ENCODE measurements at places on chromosomes 3 and 15.

GRCh38 chr3:16998236-16998923, 113.6 kb downstream of the PLCL2 start:
- no peak for DNase-seq

DNA sequence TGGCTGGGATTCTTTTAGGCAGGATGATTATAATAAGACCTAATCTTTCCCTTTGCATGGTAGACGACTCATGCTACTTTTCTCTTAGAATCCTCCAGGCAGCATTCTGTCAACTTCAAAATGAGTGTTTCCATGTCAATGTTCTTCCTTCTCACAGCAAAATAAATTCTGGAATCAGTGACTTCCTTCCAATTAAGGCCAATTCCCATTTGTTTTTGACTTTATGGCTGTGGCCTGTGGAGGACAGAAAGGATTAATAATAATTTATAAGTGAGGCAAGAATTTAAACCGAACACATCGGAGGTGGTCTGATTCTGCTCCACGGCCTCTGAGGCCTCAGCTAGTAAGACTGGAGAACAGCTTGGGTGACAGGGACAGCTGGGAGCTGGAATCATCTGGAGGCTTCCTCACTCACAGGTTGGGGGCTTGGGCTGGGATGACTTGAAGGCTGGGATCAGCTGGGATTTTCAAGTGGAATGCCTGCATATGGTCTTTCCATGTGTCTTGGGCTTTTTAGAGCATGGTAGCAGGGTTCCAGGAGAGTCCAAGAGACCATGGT, 241.8 kb upstream of the MCTP2 start:
- no peak for DNase-seq

- peak; percentile 48 for DNase-seq
Observed at GRCh38 chr3:134030379-134031347, 938 bp upstream of the SLCO2A1 start.

GRCh38 chr3:195573611-195574496, 9.9 kb downstream of the APOD start:
- DNase-seq, result no peak

DNA sequence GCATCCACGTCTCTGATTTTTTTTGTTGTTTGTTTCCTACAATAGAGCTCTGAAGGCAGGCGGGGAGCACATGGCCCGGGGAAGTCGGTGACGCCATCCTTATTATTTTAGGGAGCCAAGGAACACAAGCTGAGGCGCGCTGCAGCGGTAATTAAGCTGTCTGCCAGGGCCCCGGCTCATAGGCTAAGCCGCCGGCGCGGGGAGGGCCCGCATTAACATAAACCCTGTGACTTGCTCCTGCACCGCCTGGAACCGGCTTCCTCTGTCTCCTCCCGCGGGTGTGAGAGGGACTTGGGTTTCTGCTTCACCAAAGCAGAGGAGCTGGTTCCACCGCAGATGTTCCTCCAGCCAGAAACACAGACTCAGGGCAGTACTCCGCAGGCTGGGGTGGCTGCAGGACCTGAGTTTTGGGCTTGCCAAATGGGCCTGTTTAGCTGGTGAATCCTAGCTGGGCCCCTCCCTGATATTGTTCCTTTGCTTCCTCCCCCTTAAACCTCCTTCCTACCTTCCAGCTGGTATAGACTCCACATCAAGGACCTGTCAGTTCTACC, 25.3 kb downstream of the ANP32A start:
- DNase-seq, result peak; percentile 72

DNA sequence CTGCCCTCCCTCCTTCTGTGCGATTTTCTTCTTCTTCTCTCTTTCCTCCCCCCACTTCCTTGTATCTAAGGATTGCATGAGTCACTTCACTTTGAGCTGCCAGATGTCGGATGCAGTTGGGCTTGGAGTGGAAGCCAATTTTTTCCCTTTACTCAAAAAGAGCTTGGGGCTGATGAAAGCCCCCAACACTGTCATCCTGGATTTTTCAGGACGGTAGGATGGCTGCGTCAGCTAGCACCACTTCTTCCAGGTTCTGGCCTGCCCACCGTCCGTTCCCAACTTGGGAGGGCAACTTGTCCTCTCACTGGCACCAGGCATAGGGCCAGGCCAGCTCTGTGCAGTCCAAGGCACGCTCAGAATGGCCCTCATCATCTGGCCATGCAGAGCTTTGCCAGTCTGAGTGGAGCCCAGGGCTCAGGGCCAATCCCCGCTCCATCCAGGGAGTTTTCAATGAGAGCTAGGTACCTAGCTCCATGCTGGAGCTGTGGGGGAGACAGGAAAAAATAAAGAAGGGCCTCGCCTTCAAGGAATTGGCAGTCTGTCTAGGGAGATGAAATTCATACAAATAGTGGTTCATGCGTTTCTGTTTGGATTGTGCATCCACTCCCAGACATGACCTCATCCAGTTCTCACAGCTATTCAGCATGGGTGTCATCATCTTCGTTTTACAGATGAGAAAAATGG, 47.7 kb upstream of the INSYN1 start:
- no peak for DNase-seq

DNA sequence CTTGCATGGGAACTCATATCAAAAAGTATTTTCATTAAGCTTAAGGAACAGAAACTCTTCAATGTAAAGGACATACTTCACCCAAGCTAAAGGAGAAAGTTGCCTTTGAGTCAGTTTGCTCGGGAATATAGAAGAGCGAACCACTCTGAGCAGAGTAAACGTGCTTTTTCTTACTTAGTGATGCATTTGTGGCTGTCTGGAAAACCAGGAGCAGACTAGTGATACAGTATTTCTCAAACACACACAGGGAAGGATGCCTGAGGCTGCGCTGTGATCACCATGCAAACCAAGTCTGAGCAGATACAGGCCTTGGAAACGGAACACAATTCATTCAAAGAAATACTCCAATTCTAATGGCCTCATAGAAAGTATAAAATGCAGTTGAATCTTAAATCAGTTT, 121.0 kb upstream of the CDIN1 start:
- no peak for DNase-seq

DNA sequence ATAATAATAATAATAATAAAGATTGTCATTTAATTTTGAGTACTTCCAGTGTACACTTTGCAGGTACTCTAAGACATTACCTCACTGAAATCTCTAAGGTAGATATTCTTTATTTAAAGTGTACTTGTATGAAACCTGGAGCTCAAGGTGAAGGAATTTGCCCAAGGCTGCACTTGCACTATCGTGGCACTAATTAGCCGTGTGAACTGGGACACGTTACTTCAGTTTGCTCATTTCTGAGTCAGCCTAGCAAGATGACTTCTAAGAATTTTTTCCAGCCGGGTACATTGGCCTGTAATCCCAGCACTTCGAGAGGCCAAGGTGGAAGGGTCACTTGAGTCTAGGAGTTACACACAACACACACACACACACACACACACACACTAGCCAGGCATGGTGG, 33.5 kb downstream of the MLH1 start:
- DNase-seq, result no peak

DNA sequence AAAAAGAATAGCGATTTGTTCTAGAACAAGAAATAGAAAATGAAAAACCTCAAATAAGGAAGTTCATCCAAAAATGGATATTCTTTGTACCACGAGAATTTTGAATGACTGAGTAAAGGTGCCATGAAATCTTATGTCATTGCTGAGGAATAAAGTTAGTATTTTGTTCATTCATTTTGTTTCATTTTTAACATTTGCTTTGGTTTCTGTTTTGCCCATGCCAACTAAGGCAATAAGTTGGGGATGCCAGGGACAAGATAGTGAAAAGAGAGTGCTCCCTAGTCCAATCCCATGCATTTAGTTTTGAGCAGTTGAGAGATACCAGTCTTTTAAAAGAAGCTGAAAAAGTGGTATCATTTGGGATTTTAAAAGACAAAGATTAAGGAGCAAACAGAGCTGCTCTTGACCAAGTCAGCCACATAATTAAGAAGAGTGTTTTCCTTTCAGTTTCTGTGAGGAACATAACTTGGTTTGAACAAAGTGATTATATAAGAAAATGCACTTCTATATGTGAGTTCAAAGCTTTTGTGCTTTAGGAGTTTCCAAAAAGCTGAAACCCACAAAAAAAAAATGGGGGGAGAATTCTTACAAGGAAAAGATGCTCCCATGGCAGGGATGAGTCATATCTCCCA, 201.4 kb downstream of the PLOD2 start:
- no peak for DNase-seq

- DNase-seq, result no peak
Observed at GRCh38 chr3:31274326-31275024, 258.2 kb upstream of the STT3B start.

- DNase-seq, result no peak
Observed at GRCh38 chr3:148439254-148439822, 258.4 kb upstream of the AGTR1 start.

GRCh38 chr15:29113336-29114220, 156.0 kb downstream of the NSMCE3 start:
- no peak for DNase-seq

DNA sequence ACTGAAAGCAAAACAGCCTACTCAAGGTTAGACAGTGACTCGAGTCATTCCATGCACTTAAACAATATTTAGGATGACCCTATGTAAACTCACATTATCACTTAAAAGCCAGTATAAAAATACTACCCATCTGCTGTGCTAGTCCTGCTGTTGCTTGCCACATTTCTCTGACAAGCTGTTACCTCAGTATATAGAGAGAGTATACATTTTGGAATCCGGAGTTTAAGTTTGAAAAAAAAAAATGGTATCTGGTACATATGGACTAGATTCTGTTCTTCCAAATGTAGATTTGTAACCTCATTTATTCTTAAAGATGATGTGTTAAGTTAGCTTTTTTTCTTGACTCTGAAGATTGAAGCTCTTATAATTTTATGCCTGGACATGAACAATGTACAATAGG, 503.8 kb upstream of the TPRG1 start:
- DNase-seq, result no peak

- DNase-seq, result no peak
Observed at GRCh38 chr15:43067717-43068461, 37.9 kb downstream of the UBR1 start.

DNA sequence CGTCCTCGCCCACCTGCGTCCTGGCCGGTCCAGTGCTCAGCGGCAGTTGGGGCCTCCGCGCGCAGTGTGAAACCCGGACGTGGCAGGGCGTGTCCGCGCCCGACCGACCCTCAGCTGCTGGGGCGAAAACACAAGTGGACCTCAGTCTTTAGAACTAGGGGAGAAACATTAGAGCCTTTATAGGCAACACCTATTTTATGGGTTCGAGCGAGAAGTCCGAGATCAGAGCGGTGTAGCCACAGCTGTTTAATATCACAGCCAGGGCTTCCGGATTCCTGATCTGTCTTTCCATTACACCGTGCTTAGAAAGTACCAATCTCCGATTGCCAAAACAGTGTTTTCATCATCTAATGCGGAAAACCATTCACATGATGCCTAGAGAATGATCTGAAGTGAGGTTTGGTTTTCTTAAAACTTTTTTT, 506 bp downstream of the RAD51 start:
- no peak for DNase-seq
